Esophagus squamous epithelium (tissue), 5 donors: ENCODE measurements at places on chromosomes 13 and 19.

- no peak for DNase-seq
These were observed 6.7 kb downstream of the NAPSA start for GRCh38 chr19:50358483-50359327.

GRCh38 chr19:34577531-34578101, 96.1 kb downstream of the WTIP start:
- DNase-seq, result no peak

- no peak for DNase-seq
These were observed at the start of gene WDR87 for GRCh38 chr19:37905946-37906868. WDR87 (minus strand) TSS chr19:37906594; CDS start chr19:37898239, 8,355 bp downstream.

- no peak for DNase-seq
These were observed 7.5 kb upstream of the LIN7B start for GRCh38 chr19:49106648-49107135.

GRCh38 chr13:51240178-51240577, 18.0 kb downstream of the FAM124A start:
- DNase-seq, result no peak

DNA sequence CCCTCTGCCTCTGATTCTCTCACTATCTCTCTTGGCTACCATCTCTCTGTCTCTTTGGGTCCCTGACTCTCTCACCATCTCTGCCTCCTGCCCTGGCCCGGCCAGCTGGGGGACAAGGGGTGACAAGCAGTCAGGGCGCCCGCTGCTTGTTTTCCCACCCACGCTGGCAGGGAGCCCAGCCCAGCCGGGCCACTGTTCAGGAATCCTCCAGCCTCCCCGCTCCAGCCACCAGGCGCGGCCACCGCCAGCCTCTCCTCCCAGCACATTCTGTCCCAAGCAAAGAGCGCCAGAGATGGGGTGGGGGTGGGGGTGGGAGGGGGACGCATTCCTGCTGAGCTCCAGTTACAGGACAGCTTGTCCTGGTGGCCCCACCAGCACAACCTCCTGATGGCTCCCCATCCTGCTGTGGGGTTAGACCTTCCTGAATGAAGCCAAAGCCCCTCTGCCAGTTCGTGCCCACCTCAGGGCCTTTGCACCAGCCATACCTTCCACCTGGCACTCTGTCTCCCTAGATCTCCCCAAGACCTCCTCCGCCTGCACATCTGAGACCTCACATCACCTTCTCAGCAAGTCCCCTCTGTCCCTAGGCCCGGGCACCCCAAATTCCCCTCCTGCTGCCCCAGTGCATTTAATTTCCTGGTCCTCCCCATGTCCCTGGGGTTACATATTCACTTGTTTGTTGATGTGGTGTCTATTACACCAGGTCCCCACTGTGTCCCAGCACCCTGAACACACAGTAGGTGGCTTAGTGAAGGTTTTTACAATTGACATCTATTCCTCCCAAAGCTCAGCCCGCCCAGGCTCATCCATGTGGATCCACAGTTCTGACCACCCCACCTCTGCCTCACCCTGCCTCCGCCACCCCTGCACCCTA, 12.5 kb downstream of the ARRDC2 start:
- DNase-seq, result no peak

DNA sequence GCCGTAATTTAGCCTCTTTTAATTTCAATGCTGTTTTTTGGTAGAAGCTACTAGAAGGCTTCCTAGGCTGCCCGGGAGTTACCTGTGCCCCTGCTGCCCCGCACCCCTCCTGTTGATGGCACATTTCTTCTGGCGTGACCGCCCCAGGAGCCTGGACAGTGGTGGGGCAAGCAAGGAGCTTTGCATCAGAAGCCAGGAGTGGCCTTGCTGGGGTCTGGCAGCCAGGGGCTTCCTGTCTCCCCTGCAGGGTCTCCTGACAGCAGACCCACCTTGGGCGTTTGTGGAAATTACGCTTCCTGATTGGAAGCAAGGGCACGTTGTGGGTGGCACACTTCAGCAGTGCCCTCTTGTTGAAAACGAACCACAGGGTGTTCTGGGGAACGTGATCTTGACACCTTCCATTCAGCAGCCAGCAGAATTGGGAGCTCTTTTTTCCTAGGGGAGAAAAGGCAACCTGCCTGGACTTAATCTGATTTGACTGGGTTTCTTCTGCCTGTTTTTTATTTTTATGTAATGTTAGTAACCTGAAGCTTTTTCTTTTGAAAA, 90.0 kb upstream of the TEX29 start:
- no peak for DNase-seq

DNA sequence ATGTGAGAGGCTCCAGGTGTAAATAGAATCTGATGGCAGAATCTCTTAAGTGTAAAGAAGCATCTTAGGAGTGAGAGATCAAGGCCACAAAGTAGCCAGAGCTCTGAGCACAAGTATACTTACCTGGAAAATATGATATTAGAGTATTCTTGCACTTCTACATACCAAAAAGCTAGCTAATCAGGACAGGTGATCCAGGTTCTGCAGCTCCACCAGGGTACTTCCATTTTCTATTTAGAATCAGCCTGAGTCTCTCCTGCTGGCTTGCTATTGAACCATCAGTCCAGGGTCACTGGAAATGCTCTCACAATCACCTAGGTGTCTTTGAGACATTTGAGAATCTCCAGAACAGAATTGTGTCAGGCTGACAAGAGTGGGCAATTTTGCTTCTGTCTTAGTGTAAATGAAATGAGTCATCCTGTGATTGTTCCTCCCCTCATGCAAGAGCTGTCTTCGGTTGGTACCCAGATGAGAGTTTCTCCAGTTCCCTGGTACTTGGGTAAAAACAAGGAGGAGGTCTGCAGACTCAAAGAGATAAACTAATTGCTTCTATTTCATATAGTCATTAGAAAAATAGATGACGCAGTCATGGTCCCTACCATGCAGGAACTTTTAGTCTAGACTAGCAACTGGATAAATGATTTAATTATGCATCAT, 14.6 kb downstream of the ZNF254 start:
- no peak for DNase-seq

DNA sequence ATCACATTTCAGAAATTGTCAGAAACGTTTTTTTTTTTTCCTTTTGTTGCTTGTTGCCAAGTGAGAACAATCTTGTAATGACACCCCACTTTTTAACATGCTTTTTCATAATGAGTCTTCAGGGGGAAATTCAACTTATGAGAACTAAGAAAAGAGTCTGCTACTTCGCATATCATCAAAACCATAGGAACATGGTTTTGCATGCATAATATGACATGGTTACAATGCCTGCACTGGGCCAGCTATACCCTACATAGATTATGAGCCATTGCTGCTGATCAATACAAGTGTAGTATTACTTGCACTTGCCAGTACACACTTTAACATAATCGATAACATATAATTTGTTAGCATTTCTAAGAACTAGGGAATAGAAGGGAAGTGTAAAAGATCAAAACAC, 191.0 kb upstream of the NBEA start:
- DNase-seq, result no peak

GRCh38 chr13:79108914-79109643, 297.0 kb downstream of the RBM26 start:
- no peak for DNase-seq

- DNase-seq, result no peak
These were observed 6.8 kb upstream of the ZNF229 start for GRCh38 chr19:44455100-44455499.

DNA sequence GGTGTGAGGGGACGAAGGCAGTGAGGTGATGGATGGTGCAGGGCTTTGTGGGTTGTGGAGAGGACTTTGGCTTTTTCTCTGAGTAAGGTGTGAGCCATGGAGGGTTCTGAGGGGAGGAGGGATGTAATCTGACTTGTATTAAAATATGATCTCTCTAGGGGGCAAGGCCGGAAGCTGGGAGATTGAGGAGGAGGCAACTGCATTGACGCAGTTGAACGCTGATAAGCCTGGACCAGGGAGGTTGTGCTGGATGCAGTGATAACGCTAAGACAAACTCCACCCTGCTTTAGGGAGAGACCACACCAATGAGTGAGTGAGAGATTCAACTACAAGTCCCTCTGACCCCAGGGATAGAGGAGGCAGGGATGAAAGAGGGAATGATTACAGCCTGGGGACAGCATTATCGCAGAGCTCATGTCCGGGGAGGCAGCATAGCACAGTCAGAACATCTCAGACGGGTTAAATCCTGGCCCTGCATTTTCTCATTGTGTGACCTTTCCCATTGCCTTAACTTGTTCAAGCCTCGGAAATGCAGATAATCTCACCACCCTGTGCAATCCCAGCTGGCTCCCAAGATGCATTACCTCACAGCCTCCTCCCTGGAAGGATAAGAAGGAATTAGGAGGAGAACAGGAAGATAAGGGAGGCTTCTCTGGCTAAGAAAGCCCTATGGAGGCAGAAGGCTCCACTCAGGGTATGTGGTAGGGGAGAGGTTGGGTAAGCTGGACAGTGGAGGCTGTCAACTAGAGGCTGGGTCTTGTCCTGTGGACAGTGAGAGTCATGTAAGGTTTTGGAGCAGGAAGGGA, 124.2 kb downstream of the CACNA1A start:
- no peak for DNase-seq

- DNase-seq, result no peak
These were observed 61.4 kb downstream of the USP12 start for GRCh38 chr13:27110056-27110746.

DNA sequence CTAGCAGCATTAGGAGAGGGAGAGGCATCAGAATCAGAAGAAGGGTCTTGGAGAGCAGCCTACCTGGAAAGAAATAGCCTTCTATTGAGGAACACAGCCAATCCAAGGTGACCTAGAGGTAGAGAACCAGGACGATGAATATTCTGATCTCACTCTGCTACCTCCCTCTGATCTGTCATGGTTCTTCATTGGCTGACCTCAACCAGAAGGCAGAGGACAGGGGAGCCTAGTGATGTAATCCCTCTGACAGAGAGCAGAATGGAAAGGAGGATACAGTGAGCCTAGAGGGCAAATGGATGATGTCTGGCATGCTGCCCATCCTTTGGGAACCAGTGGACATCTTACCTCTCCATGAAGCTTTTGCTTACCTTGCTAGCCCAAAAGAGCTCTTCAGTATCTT, 3.6 kb downstream of the ZNF507 start:
- no peak for DNase-seq

DNA sequence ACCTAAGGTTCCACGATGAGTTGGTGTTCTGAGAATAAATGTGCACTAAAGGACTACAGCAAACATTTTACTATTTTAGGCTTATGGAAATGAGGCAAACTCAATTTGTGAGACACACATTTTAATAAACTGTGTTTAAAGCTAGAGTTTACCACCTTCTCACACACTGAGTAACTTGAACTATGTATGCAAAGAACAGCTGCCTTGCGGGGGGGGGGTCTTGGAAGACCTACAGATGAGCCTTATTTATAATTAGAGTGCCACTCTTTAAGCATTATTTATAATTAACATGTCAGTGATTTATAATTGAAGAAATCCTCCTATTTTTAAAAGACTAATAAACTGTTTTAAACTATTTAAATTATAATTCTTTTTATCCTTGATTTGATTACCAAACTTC, 300.4 kb downstream of the DLEU7 start:
- no peak for DNase-seq

DNA sequence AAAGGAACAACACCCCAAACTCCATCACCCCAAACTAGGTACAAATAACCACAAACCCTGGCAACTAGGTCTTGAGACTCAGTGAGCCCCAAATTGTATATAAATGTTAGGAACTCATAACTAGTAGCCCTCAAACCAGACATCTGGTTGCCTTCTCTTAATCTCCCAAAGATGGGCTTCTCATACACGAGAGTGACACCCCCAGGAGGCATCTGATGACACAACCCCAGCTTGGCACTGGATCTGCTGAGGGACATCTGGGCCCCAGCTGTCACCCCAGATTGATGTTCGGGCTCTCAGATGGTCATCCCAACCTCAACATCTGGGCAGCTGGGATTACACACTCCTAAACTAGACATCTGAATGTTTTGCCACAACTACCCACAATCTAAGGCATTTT, 14.8 kb downstream of the RABAC1 start:
- DNase-seq, result no peak

DNA sequence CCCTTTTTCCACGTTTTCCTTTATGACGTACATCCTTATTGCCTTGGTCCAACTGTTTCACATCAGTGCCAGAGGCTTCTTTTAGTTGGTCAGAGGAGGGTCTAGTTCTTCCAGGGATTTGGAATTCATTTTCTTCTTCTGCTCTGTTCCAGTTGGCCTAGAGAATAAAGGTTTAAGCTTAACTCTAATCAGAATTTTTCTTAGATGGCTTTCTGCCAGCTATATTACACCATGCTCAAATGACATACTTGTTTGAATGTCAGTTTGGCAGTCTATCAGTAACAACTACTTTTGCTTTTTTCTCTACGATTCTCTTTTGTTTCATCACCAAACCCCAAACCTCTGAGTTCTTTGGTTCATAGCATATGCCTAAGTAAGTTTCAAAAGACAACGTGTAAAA, 16.8 kb downstream of the SPART start:
- DNase-seq, result no peak

DNA sequence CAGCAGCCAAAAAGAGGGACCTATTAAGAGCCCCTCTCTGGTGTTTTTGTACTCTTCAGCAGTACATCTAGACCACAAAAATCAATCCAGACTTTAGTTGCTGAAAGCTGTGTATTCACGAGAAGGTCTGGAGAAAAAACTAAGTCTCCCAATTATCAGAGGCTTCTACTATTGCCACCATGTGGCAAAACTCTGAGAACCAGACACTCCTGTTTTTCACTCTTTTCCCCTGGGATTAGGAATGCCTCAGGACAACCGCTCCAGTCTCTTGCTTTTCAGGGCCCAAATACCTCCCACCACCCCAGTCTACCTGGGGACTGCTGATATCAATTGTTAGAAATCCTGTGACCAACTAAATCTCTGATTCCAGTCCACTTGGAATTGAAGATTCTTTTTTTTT, 30.1 kb upstream of the OBI1 start:
- DNase-seq, result no peak

GRCh38 chr19:42280815-42281145, 11.7 kb downstream of the CIC start:
- DNase-seq, result no peak

DNA sequence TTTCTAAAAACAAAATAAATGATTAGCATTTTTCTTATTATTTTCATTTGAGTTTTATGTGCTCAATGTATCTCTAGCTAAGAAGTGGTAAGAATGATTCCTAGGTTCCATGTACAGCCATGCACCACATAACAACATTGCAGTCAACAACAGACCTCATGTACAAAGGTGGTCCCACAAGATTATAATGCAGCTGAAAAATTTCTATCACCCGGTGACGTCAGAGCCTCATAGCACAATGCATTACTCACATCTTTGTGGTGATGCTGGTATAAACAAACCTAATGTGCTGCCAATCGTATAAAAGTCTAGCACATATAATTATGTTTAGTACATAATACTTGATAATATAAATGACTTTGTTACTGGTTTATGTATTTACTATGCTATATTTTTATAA, 120.5 kb downstream of the SLC7A1 start:
- no peak for DNase-seq

DNA sequence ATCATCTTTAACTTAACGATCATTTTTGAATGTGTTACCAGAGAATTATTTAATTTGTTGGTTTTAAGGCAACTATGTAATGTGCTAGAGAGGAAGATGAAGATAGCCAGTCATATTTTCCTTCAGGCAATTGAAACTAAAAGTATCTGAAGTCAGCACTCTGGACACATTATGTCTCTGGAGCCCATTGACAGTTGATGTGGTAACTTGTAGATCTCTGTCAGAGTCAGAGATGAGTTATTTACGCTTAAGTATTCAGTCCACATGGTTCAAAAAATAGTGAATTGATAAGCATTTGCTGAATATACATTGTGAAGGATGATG, 2.1 kb downstream of the ZMYM2 start:
- no peak for DNase-seq
